ENCODE measurements at places on chromosomes 6 and 20.

- no peak for DNase-seq
Measured at GRCh38 chr6:167112421-167112820, 10.5 kb upstream of the CCR6 start.

- peak; percentile 8 for DNase-seq
Measured at GRCh38 chr6:124430740-124431318, 531.4 kb upstream of the RNF217 start.

DNA sequence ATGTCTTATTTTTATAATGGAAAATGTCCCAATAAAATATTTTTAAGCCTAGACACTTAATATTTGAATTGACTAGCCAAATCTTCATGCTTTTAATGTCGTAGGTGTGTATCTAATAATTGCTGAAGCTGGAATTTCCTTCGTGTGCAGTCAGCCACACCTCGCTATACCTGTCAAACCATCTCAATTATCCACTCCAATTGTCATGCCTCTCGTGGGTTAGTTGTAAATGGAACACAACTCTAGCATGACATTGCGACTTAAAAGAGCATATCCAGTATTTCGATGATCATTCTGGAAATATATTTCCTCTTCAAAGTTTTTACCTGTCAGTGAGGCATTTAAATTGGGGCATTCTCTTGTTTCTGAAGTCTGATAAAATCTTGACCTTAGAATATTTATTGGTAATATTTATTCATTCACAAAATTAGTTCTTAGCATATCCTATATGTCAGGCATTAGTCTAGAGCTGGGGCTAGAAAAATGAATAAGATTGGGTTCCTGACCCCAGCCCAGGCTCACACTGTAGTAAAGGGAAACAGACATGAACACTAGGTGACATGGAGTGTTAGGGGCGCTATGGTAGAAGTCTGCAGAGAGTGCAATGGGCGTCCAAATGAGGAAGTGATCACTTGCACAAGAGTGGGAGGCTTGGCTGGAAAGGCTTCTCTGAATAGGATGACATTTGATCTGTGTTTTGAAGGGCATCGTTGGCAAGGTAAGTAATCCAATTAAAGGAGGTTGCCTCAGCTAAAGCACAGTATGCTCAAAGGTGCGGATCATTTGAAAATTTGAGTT lies 11.0 kb upstream of the CFAP206 start:
- no peak for DNase-seq

- no peak for DNase-seq
Measured at GRCh38 chr6:1129131-1129530, 182.8 kb upstream of the FOXQ1 start.

GRCh38 chr6:80245043-80245442 lies 138.6 kb downstream of the BCKDHB start:
- no peak for DNase-seq

DNA sequence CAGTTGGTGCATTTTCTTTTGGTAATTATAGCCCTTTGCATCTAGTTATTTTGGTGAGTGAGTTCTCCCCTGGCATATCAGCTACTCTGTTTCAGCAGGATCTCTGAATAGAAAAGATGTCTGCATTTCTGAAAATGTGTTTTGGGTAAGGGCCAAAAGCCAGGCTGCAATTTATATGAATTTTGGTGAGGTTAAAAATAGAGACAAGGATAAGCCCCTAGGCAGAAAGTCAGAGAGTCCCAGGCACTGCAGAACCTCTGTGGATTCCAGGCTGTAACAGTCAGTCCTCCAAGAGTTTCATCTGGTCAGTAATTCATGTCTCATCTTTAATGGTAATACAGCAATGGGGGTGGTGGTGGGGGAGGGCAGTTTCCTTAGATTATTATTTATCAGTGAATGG lies 53.0 kb downstream of the HDGFL1 start:
- peak; percentile 6 for DNase-seq

- no peak for DNase-seq
Measured at GRCh38 chr6:170561555-170561954, 7.4 kb downstream of the TBP start.

- DNase-seq, result no peak
Measured at GRCh38 chr6:4727671-4728435, 48.4 kb upstream of the CDYL start.

DNA sequence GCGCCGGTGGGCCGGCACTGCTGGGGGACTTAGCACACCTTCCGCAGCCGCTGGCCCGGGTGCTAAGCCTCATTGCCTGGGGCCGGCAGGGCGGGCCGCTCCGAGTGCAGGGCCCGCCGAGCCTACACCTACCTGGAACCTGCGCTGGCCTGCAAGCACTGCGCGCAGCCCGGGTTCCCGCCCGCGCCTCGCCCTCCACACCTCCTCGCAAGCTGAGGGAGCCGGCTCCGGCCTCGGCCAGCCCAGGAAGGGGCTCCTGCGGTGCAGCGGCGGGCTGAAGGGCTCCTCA lies 10.7 kb upstream of the MPC1 start:
- no peak for DNase-seq

DNA sequence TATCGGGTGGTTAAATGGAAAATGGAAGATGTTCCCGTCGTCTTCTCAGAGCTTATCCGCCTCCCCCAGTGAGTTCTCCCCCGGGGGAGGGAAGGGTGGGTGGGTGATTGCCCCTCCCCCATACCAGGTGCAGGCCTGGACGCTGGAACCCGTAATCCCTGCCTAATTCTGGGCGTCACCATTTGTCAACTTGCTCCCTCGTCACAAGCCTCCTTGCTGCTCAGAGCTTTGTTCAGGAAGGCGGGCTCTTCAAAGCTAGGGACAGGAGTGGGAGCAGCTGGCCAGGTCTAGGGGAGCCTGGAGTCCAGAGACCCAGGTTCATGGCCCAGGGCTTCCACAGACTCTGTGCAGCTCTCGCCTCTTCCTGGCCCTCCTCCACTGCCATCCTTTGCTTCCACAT lies 25.6 kb downstream of the CDH22 start:
- DNase-seq, result no peak

DNA sequence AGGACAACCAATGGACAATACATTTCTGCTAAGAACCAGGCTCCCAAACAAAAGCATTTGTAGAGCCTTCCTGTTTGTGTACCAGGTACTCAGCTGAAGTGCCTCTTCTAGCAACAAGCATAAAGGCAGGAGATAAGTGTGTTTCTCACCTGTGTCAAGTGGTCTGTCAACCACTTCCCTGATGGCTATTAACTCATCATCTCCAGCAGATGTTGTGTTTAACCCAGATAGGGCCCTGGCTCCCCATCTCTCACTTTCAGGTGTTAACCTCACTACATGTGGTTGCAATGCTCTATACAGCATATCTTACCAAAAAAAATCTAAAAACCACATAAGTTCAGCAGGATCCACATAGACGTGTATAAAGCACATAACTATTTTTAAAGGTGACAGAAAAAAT lies 9.6 kb upstream of the IL17A start:
- DNase-seq, result no peak

GRCh38 chr6:129946439-129947140 lies 71.8 kb upstream of the L3MBTL3 start:
- no peak for DNase-seq

DNA sequence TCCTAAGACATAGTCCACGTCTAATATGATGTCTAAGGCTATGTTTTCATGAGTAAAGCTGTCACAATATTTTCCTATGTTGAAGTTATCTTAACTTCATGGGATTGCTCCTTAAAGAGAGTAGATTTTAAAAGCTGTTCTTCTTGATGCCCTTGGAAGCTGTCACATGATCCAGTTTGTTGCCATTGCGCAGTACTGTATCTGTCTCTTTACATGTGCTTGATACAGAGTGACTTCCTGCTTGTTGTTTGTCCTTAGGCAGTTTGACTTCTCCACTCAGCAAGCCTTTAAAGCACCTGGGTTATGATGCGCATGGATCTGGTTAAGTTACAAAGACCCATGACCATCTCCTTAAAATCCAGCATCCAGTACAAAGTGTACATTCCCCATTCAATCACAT lies 85.4 kb downstream of the CDYL start:
- DNase-seq, result no peak

Measured in amniotic epithelial cell (primary cell).